ENCODE measurements at places on chromosomes 6 and 20. TPM values are rescaled to one million over a fixed set of nuclear protein-coding genes. Genes with fewer than 3 reads are reported as not detected.
A peak's percentile ranks its signal among the peaks of the same experiment; 100 is the strongest.

Gene GHRH
- 0.97 TPM for total RNA-seq

Gene ULBP2
- total RNA-seq: 0.65 TPM

Gene PI16
- total RNA-seq: 27.8 TPM

Gene CRIP3
- total RNA-seq: 4.1 TPM

Gene BPIFB4
- total RNA-seq: not detected

Gene BFSP1
- total RNA-seq: 0.73 TPM

Gene BPI
- total RNA-seq: 0.11 TPM

GRCh38 chr20:21099751-21100577 is 6.2 kb downstream of the LINC00237 start:
- peak; percentile 68 for DNase-seq

GRCh38 chr20:36957875-36958667 is 6.6 kb upstream of the SAMHD1 start:
- DNase-seq: no peak

- DNase-seq: no peak
These were observed 86.5 kb downstream of the GINS1 start for GRCh38 chr20:25493748-25494505.

GRCh38 chr20:36434383-36434782 is 106.9 kb upstream of the MYL9 start:
- DNase-seq: no peak

GRCh38 chr6:17156112-17156921 is 54.5 kb downstream of the STMND1 start:
- DNase-seq: no peak

DNA sequence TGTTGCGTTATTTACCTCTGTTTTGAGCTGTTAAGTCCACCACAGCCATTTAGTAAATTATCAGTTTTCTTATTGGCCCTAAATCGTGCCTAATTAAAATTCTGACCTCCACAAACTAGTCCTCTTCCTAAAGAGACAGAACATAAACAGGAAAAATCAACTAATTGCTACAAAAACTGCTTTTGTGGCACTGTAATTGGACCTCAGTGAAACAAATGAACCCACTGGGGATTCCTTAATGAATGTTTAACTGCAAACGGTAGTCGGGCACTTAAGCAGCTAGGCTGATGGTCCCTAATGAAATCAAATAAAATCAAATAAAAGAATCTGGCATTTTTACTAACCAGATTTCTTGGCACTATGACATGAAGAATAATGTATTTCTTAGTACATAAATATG is 513.4 kb upstream of the SLC35B3 start:
- DNase-seq: no peak

DNA sequence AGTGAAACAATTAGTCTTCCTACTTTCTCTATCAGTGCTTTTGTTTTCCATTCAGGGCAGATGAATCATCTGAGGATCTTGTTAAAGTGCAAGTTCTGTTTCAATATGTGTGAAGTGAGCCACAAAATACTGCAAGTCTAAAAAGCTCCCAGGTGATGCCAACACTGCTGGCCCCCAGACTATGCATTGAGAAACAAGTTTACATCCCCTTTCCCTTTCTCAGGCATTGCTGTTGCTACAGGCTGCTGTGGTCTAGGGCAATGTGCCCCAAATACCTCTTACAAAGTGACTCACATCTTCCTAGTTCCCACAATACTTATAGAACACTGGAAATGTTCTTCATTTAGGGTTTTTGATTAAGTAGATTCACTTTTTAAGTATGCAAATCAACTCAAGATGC is 31.8 kb downstream of the ABRACL start:
- DNase-seq: no peak

DNA sequence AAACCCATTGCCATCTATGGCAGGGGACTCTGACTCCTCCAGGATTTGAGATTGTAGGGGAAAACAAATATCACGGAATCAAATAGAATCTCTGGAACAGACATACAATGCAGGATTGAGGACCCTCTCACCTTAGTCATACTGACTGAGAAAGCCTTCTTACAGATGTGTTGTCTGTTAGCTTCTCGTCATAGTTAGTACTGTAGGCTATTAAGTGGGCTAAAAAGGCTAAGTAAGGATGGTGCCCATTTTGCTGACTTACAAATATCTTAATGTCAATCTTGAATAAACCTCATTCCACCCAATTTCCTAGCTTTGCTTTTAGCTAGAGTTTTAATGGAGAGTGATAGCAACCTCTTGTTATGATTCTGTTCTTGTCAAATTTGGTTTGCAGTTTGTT is 352.4 kb downstream of the QKI start:
- no peak for DNase-seq

DNA sequence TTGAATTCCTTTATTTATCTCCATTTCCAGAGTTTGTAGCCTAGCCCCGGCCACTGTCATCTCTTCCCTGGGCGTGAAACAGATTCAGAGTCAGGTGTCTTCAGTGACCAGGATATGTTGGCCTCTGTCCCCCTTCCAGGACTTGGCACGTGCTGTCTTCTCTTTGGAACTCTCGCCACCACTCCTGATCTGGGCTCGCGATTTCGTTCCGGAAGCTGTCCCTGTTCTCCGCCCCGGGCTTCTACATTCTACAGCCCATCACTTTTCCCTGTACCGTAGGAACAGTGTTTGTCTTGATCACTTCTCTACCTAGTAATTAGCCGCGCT is 739 bp downstream of the GSS start:
- DNase-seq: no peak

DNA sequence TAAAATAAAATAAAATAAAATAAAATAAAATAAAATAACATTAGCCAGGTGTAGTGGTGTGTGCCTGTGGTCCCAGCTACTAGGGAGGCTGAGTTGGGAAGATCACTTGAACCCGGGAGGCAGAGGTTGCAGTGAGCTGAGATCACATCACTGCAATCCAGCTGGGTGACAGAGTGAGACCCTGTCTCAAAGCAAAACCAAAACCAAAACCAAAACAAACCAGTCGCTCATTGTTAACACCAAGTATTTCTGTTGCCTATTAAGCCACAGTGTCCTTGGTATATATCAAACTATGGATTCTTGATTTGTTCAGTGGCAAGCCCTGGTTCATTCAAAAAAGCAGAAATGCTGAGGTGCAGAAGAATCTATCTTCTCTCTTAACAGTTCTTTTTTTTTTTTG is 65.7 kb downstream of the PYGB start:
- no peak for DNase-seq

DNA sequence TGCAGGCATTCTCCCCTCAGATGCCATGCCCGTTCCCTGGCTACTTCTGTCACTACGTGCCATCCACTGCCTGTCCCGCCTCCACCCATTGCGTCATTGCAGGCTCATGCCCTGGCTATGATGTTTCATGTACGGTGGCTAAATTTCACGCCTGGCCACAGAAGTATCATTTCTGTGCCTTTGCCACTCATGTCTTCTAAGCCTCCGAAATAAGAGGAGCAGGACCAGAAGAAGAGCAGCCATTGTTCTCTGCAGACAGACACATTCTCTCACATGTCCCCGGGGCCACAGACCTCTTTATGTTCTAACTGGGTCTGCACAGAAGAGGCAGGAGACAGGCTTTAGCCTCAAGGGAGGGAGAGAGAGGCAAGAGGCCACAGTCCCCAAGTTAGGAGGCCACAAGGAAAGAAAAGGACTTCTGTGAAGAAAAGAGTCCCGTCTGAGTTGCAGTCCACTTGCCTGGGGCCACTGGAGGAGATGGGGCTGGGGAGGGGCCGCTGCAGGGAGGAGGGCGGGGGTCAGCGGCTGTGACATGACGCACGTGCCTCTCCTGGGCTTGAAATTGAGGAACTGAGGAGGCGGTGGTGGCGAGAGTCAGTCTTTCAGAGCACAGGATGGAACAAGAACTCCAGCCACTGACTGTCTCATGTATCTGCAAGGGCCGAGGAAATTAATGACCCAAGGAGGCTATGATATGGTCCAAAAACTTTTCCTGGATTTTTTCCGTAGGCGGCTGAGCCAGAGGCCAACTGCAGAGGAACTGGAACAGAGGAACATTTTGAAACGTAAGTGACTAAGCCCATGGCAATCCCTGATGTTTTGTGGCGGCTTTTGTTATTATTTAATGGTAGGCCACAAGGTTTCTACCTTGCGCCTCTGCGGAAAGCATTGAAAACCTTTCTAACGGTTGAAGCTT is 55.9 kb downstream of the TBC1D7 start:
- DNase-seq: peak; percentile 76

GRCh38 chr20:57514273-57514751 is 10.6 kb downstream of the CTCFL start:
- DNase-seq: peak; percentile 67

DNA sequence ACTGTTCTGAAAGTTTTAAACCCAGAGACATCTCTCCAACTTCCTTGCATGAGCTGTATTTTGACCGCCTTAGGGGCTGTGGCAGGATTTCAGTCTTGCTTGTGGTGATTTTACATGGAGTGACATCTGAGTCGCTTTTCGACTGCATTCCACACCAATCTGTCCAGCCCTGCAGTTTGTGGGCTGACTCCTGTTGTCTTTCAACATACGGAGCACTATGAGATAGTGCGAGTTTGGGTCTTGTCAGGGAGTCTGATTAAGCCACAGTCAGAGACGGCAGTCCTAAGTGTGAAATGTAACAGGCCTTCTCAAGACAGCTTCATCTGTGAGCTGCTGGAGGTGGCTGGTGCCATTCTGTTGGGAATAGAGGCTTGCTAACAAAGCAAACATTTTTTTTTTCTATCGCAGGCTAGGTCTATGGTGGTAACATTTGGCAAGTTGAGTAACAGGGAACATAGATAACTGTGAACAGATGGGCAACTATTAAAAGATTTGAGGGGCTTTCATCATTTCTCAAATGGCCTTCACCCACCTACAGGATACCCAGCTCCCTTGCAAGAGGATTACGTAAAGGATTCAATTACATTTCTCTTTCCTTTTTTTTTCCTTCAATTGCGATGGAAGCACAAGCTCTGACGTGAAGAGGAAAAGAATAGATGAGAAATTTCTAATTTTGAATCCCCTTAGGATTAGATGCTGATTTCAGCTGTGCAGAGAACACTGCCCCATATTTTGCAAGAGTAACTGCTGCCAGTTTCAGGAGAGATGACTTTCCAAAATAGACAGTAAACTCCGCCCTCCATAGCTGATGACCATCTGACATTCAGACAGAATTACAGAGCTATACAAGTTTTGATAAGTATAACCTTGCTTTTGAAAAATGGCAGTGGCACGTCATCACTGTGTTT is 25.1 kb downstream of the CAP2 start:
- no peak for DNase-seq

- no peak for DNase-seq
These were observed 74.4 kb downstream of the ELOVL4 start for GRCh38 chr6:79872986-79873385.

- no peak for DNase-seq
These were observed 9.8 kb downstream of the RAET1E start for GRCh38 chr6:149888093-149888492.

GRCh38 chr6:29345380-29345779 is 23.3 kb downstream of the OR5V1 start:
- DNase-seq: no peak

DNA sequence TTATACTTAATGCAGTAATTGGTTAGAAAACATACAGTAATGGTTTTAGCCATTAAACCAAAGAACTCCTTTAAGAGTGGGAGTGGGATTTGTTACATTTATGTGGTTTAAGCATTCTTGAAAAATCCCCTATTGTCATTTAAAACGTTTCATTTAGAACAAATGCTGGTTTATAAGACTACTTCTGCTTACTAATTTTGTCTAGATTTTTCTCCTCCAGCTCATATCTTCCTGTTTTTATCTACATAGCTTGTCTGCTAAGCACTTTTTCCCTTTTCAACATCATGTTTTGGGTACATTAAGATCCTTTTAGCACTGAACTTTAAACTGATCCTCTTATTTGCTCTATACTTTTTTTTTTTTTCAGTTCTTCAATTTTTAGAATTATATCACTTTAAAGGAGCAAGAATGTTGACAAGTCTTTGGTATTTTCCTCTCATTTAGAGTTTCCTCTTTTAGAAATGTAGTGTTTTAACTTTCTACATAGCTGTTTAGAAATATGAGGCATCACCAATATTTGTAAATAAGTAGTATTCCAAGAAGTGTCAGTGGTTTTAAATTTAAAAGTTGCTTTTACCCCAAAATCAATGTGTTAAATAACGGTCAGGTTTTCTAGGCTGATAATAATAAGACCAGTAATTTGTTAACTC is 80.9 kb downstream of the SESN1 start:
- no peak for DNase-seq

GRCh38 chr20:3616250-3616649 is 46.9 kb downstream of the GFRA4 start:
- DNase-seq: peak; percentile 56

DNA sequence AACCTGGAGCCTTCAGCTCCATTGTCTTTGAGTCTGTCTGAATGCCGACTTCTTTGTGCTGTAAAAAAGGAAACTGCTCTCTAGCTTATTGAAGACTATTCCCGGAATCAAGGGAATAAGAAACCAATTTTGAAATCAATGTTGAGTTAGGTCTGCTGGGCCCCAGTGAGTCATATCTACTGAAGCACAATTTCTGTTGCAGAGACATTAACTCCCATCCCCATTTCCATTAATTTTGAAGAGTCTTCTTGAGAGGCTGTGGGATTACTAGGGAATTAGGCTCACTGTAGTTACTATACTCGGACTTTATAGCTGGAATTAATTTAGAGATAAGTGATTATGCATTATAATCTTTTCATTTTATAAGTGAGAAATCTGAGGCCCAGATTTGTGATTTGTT is 116.7 kb downstream of the SLC35F1 start:
- no peak for DNase-seq

- no peak for DNase-seq
These were observed 192.0 kb upstream of the RALGAPA2 start for GRCh38 chr20:20904501-20904831.

GRCh38 chr6:121274666-121275295 is 59.5 kb downstream of the TBC1D32 start:
- no peak for DNase-seq

DNA sequence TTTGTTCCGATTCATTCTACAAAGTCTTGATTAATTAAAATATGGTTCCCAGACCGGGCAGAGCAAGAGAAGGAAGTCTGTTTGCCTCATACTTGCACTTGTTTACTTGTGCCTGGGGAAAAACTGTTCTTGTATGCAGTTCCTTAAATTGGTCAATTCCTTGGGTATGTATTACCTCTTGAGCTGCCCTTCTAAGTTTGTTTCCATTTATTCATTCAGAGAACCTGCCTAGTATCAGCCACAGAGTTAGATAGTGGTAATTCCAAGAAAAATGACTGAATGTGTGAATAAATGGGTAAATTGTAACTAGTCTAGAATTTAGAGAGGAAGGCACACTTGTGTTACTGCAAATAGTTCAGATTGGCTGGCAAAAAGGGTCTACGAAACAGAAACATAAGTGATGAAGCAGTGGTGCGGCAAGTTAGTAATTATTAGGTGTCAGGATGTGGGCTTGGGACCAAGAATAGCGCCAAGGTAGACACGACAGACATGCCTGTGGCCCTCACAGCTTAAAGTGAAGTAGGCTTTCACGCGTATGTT is 525 bp upstream of the MAK start:
- no peak for DNase-seq

GRCh38 chr6:150435832-150436231 is 67.0 kb downstream of the IYD start:
- no peak for DNase-seq

- DNase-seq: no peak
These were observed 4.8 kb upstream of the SDCBP2 start for GRCh38 chr20:1333462-1334369.

GRCh38 chr6:164661716-164662115 is 647.7 kb downstream of the C6orf118 start:
- no peak for DNase-seq

GRCh38 chr20:19967445-19967844 is 49.7 kb upstream of the NAA20 start:
- no peak for DNase-seq
